ENCODE measurements at places on chromosomes 2 and 18. TPM values are rescaled to one million over a fixed set of nuclear protein-coding genes. Genes with fewer than 3 reads are reported as not detected.

RBM43 gene
- total RNA-seq = 2.0 TPM

PRKRA gene
- total RNA-seq = 41.2 TPM

DDX18 gene
- 43.4 TPM for total RNA-seq

TGIF1 gene
- 96.2 TPM for total RNA-seq

G6PC2 gene
- not detected for total RNA-seq

KCNJ3 gene
- not detected for total RNA-seq

ATP6V1B1 gene
- total RNA-seq = not detected

LAMA1 gene
- 14.5 TPM for total RNA-seq

All from airway epithelial cell (primary cell).